ENCODE measurements at places on chromosomes 4 and X. TPM values are rescaled to one million over a fixed set of nuclear protein-coding genes. Genes with fewer than 3 reads are reported as not detected.

ASB9 gene
- 0.52 TPM for total RNA-seq

DNA sequence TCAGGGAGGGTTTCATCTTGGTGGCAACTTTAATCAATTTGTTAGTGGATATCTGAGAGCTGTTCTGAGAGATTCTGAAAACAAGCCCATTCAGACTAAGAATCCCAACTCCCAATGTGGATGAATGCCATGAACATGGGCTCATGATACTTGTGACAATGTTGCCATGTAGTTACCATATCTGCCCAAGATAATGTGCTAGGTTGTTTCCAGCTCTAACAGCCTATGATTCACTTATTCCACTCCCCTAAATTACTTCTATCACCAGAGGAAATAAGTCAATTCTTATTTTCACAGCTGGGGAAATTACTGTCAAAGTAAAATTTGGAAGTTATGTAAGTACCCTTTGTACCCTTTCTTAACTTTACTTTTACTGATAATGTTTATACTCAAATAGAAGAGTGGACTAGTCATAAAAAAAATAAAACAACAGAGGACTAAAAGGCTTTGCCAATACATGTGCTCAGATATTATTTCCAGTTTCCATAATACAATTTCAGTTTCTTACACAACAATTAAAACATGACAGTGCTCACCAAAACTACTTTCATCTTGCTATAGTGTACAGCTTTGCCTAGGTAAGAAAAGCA is 1101.7 kb upstream of the INTU start:
- no peak for DNase-seq
- no peaks in the 10 kb centered on the region for H3K4me1 ChIP-seq
- no peak overlapping the region for H3K4me3 ChIP-seq
- no peaks in the 10 kb centered on the region for H3K27me3 ChIP-seq
- no peak overlapping the region for H3K27ac ChIP-seq

DMD gene
- 0.27 TPM for total RNA-seq

DNA sequence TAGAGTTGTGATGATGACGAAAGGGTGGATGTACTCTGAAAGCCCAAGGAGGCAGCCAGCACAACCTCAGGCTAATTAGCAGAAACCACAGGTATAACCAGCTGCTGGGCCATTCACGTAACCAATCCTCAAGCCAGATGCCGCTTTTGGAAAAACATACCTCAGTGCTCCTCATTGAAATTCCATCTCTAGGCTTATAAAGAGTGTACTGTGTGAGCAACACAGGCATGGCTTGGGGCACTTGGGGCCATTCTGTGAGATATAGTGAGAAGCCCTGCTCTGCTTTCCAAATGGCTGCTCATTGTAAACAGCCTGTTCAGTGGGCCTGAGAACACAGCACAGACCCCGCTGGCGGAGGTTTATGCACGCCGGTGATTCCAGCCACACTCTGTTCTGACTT is 182.1 kb upstream of the HHIP start:
- H3K27ac ChIP-seq, result no peak overlapping the region
- no peaks in the 10 kb centered on the region for H3K4me1 ChIP-seq
- H3K4me3 ChIP-seq, result no peak overlapping the region
- H3K27me3 ChIP-seq, result no peaks in the 10 kb centered on the region
- DNase-seq, result no peak
- no peaks in the 10 kb centered on the region for H3K36me3 ChIP-seq

- peaks cover 14% of the 10 kb centered on the region for H3K36me3 ChIP-seq
- H3K4me3 ChIP-seq, result no peak overlapping the region
- H3K4me1 ChIP-seq, result peaks cover 44% of the 10 kb centered on the region
- no peak overlapping the region for H3K27ac ChIP-seq
- H3K27me3 ChIP-seq, result no peaks in the 10 kb centered on the region
- no peak for DNase-seq
Observed at GRCh38 chr4:158826057-158826456, 57.2 kb downstream of the FNIP2 start.

MSANTD1 gene
- total RNA-seq, result 0.43 TPM
